ENCODE measurements at places on chromosomes 2 and 18.

DNA sequence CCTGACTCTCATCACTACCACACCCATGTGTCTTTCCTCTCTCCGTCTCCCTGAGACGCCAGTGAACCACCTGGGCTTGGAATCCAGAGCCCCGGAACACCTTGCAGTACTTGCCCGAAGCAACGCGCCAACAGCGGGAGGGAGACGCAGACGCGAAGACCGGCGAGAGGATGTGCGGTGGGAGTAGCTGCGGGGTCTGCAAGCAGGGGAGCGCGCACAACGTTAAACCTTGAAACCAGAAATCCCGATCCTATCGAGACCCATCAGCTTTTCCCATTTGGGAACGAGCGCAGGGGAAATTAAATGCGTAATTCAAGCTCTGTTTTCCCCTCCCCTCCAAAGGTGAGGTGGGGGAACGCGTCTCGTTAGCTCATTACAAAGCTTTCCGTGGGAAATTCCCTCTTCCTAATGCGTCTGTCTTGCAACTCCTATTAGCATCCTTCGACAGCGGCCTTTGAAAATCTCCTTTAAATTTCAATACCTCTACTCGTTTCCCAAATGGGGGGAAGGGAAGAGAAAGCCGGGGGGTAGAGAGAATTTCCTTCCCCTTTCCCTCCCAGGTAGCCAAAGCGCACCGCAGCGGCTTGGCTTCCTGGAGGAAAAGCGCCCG is 421 bp upstream of the CNTNAP5 start:
- DNase-seq, result no peak

DNA sequence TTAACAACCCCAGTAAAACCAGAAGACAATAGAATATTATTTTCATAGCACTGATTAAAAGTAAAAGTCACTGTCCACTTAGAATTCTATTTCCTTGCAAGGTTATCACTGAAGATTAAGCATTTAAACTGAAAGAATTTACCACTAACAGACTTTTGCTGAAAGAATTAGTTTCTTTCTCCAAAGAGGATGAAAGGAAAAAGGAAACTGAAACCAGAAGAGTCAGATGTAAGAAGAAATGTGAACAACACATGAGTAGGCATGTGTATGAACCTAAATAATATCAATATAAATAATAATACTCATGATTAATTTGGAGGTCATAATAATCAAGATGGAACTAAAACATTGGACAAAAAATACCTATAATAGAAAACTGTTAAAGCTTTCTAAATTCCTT is 82.4 kb upstream of the KLHL29 start:
- DNase-seq, result no peak

DNA sequence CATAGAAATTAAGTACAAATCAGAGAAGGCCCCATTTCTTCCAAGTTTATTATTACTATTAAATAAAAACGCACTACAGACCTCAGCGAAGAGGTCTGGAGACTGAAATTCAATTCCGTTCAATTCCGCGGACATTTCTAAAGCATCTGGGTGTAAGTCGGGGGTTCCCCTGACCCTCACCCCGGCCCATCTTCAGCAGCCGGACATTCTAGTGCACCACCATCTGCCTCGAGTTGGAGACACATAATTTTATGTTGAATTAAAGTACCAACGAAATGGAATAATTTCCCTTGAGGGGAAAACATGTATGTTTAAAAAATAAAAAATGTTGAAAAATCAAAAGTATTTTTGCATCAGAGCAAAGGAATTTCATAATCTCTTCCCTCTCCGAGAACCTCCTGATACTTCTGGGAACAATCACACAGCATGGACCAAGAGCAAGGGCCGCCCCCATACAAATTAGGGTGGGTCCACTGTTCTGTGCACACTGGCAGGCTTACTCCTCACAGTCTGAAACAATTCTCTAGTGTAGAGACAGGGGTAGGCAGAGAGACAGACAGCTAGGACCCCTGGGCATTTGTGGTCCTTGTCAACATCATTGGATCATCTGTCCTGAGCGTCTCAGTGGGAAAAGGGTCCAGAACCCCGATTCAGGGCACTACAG is 29.3 kb downstream of the MBP start:
- no peak for DNase-seq

- DNase-seq, result no peak
These were observed 277.0 kb upstream of the RAB12 start for GRCh38 chr18:8332286-8332685.

DNA sequence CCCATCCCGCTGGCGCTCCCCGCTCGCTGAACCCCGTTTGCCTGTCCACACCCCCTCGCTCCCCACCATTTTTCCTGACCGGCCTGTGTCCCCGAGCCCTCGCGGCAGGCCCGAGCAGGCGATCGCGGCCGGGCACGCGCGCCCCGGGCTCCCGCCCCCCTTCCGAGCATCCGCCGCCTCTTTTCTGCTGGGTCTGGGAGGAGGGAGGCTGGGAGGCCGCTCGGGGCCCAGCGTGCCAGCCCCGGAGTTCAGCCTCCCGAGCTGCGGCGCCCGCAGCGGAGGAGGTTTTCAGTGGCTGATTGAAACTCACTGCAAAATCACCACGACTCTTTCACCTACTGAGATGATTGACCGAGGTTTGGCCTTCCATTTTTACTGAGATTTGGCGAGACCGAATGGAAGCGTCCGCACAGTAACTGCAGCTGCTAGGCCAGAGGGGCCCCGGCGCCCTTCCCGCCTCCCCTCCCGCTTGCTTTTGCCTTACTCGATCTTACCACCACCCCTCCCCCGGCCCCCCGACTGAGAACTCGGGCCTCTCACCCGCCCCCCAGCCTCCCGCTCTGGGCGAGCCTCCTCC is 4.8 kb downstream of the SOX11 start:
- DNase-seq, result no peak

- no peak for DNase-seq
These were observed 315.4 kb downstream of the NCKAP5 start for GRCh38 chr2:133252780-133253355.

DNA sequence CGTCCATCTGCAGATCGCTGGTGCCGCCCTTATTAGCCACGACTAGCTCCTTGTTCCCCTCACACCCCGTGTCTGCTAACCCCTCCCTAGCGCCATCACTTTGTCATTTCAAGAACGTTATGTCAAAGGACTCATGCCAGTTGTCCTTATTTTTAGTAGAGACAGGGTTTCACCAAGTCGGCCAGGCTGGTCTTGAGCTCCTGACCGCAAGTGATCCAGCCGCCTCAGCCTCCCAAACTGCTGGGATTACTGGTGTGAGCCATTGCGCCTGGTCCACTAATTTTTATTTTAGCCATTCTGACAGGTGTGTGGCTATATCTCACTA is 138.9 kb upstream of the HDAC4 start:
- DNase-seq, result no peak

GRCh38 chr18:22343613-22344012 is 74.1 kb downstream of the CTAGE1 start:
- DNase-seq, result no peak

DNA sequence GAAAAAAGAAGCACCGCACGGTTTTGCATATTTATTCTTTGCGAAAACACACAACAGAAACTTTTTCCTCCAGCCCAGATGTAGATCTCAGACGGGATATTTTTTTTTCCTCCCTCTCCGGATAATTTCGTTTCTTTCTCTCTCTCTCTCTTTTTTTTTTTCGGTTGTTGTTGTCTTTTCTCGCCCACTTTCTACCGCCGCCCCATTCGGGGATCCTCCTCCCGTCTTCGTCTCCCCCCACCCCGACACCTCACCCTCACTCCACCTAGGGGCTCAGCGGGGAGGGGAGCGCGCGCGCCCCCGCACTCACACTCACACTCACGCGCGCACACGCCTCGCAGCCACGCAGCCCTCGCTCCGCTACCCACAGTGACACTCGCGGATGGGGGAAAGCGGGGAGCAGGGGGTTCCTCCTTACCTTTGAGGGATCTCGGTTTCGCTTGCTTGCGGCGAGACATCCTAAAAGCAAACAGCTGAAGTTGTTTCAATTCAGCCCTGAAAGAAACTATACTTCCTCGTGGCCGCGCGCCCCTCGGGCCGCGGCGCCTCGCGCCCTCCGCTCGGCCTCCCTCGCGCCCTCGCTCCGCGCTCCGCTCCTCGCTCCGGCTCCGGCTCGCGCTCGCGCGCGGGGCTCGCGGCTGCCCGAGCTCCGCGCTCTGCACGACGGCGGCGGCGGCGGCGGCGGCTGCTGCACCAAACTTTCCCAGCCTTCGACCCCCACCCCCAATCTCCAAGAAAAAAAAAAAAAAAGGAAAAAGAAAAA is 1.3 kb downstream of the ZNF521 start:
- no peak for DNase-seq

DNA sequence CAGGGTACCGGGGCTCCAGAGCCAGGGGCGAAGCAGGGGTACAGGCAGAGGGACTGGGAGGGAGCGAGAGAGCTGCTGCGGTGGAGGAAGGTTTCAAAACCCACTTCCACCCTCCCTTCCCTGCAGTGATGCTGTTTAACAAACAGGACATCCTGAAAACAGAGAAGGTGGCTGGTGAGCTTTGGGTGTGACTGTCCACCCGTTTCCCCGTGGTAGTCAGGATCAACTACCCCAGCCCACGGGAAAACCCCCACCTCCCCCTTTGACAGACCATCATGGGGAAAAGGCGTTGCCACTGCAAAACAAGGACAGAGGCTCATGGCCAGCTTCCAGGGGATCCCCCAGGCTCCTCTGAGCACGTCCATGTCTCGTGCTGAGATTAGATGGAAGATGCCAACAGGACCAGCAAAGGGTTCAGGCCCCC is 12.9 kb downstream of the TMEM185B start:
- DNase-seq, result no peak

GRCh38 chr2:169329688-169330554 is 32.4 kb downstream of the LRP2 start:
- DNase-seq, result no peak

GRCh38 chr2:43027097-43027873 is 199.1 kb downstream of the ZFP36L2 start:
- DNase-seq, result no peak

GRCh38 chr18:79782566-79783308 is 15.0 kb upstream of the KCNG2 start:
- DNase-seq, result no peak

GRCh38 chr2:201904538-201905420 is 98.4 kb downstream of the CDK15 start:
- DNase-seq, result no peak

Data from bronchial epithelial cell (primary cell).